ENCODE measurements at places on chromosomes 2 and 18.

DNA sequence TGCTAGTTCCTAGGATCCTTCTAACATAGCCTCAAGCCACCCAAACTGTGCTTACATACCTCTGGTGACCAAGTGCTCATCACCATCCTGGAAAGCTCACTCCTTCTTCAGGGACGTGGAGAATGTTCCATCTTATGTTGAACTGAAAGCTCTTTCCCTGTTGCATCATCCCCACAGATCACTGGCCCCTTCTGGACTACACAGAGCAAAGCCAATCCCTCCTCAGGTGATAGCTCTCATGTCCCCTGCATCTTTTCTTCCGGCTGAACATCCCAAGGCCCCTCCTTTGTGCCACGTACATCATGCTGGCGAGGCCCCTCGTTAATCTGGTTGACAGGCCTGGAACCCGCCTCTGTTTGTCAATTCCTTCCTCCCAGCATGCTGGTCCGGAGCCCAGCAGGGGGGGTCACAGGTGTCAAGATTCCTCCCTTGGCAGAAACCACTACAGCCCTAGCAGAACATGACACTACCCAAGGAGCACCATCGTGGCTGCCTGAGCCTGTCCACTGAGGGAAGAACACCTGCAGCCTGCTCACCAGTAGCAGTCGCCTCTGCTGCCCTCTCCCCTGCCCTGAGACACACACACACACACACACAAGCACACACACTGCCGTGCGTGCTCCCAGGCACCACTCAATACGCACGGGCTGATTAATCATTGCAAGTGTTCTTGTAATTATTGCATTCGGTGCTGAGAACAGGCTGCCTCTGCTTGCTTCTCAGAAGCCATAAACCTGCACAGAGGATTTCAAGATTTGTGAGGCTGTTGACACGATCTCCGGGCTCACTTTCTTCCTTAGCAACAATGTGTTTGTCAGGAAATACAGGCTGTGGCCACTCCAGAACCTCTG is 6.3 kb upstream of the KCNK3 start:
- H3K27ac ChIP-seq, result peak overlapping the region; percentile 43
- no peaks in the 10 kb centered on the region for H3K27me3 ChIP-seq
- DNase-seq, result peak; percentile 54
- H3K4me3 ChIP-seq, result no peak overlapping the region

DNA sequence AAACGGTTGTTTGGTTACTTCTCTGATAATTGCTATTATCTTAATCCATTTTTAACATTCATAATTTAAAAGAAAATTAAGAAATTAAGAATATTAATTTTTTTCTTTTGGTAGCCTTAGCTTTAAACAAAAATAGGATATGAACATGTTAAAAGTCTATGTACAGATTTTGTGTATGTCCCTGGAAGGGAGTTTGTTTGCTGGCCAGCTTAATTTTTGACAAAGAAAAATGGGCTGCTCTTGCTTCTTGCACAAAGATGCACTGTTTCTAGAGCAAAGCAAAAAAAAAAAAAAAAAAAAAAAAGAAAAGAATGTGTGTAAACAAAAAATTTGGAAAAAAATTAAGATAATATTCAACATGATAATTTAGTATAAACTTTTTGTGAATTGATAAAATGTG is 1.3 kb downstream of the RFTN2 start:
- H3K4me1 ChIP-seq, result no peaks in the 10 kb centered on the region
- no peaks in the 10 kb centered on the region for H3K36me3 ChIP-seq
- H3K27ac ChIP-seq, result no peak overlapping the region
- H3K4me3 ChIP-seq, result no peak overlapping the region
- no peaks in the 10 kb centered on the region for H3K27me3 ChIP-seq
- no peak for DNase-seq

- no peak overlapping the region for H3K27ac ChIP-seq
- H3K36me3 ChIP-seq, result no peaks in the 10 kb centered on the region
- DNase-seq, result no peak
- H3K27me3 ChIP-seq, result no peaks in the 10 kb centered on the region
- H3K4me1 ChIP-seq, result no peaks in the 10 kb centered on the region
- H3K4me3 ChIP-seq, result no peak overlapping the region
These were observed 16.0 kb upstream of the SNORC start for GRCh38 chr2:232854082-232854481.

DNA sequence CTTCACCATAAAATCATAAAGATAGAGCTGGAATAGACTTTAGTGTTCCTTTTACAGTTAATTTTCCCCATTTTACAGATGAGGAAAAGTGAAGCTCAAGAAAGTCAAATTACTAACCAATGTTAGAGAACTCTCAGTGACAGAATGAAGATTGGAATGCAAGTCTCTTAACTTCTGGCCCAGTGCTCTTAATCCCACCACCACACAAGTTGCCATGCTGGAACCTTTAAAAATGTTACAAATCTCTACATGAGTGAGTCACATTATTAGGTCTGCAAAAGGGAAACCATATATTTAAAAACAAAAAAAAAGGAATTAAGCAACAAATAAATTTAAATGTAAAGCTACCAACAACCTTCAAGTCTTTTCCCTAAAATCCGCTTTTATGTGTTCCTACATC is 3.5 kb downstream of the NCKAP1 start:
- H3K4me3 ChIP-seq, result no peak overlapping the region
- no peaks in the 10 kb centered on the region for H3K36me3 ChIP-seq
- no peak overlapping the region for H3K27ac ChIP-seq

GRCh38 chr2:219417374-219417773 is 803 bp upstream of the DES start:
- no peaks in the 10 kb centered on the region for H3K36me3 ChIP-seq
- no peak for DNase-seq
- no peak overlapping the region for H3K4me3 ChIP-seq
- peak overlapping the region; percentile 67 for H3K27ac ChIP-seq

GRCh38 chr2:28142386-28142785 is 250.3 kb upstream of the FOSL2 start:
- peaks cover 3% of the 10 kb centered on the region for H3K4me1 ChIP-seq
- no peak overlapping the region for H3K27ac ChIP-seq
- no peak overlapping the region for H3K4me3 ChIP-seq
- no peak for DNase-seq
- H3K27me3 ChIP-seq, result no peaks in the 10 kb centered on the region
- H3K36me3 ChIP-seq, result no peaks in the 10 kb centered on the region

DNA sequence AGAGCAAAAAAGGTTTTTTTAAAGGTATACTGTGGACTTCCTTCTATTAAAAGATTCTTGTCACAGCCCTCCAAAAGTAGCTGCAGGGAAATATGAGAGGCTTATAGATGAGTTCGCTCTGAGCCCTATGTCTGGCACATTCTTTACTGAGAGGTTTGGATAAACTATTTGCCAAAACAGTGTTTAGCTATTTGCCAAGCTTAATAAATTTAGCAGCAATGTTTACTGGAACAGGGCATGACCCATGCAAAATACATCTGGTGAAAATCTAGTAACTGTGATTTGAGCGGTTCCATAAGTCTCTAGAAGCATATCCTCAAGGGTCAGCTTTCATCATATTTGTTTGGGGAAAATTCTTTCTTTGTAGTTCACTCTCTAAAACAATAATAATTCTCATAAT is 1696.7 kb upstream of the PIK3C3 start:
- no peak for DNase-seq
- no peak overlapping the region for H3K27ac ChIP-seq
- no peak overlapping the region for H3K4me3 ChIP-seq
- no peaks in the 10 kb centered on the region for H3K4me1 ChIP-seq

DNA sequence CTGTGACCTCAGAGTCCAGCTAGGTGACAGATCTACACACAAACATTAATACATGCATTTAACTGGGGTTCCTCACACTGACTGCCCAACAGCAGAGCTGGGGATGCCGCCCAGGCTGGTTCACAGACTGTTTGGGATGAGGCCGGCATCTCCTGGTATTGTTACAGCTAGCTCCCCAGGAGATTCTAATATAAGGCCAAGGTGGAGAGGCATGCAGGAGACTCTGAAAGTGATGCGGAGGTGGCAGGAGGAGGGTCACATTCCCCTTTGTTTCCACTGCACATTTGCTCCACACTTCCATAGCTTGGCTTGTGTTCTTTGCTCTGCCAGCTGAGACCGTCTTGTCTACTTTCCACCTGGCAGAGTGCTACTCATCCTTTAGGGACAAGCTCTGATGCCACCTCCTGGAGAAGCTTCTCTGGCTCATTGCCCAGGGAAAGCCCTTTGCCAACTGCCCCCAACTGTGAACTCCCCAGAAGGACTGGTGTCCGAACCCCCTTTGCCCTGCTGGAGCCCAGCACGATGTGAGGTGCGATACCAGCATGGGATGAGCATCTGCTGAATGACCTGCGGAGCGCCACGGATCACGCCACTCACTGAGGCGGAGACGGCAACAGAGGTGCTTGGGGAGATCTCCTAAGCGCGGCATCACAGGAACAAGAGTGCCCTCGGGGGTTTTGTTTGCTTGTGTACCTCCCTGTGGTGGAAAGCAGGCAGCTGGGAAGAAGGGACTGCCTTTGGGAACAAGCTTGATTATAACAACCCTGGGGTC is 88.8 kb downstream of the UXS1 start:
- DNase-seq, result no peak
- no peaks in the 10 kb centered on the region for H3K4me1 ChIP-seq
- H3K27me3 ChIP-seq, result no peaks in the 10 kb centered on the region
- no peak overlapping the region for H3K27ac ChIP-seq
- no peaks in the 10 kb centered on the region for H3K36me3 ChIP-seq

GRCh38 chr2:122191331-122191730 is 435.9 kb downstream of the TSN start:
- no peak overlapping the region for H3K27ac ChIP-seq
- H3K4me3 ChIP-seq, result no peak overlapping the region
- H3K36me3 ChIP-seq, result no peaks in the 10 kb centered on the region

DNA sequence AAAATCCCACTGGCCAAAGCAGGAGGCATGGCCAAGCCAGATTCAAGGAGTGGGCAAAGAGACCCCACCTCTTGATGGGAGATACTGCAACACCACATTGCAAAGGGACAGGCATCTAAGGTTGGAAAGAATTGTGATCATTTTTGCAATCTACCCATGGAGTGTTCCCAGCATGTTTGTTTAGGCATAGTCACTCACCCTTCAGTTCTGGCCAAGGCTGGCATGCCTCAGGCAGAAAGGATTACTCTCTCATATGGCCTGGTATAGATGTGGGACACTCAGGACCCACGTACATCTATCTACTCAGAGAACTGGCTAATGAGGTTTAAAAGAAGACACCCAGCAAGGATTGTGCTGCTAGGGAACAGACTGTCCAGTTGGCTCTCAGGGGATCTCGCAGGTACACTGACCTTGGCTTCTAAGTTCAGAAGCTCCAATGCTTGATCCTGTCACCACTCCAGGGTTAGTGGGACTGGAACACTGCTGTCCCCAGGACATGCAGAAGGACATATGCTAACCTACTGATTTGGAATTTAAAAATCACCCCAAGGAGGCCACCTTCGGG is 183.7 kb downstream of the KLHL29 start:
- H3K4me1 ChIP-seq, result peaks cover 2% of the 10 kb centered on the region
- peak overlapping the region; percentile 25 for H3K27ac ChIP-seq
- H3K4me3 ChIP-seq, result no peak overlapping the region
- no peak for DNase-seq
- H3K27me3 ChIP-seq, result no peaks in the 10 kb centered on the region

GRCh38 chr2:19109518-19109917 is 248.9 kb downstream of the OSR1 start:
- no peak for DNase-seq
- no peaks in the 10 kb centered on the region for H3K36me3 ChIP-seq
- no peaks in the 10 kb centered on the region for H3K27me3 ChIP-seq
- H3K4me3 ChIP-seq, result no peak overlapping the region
- no peak overlapping the region for H3K27ac ChIP-seq

DNA sequence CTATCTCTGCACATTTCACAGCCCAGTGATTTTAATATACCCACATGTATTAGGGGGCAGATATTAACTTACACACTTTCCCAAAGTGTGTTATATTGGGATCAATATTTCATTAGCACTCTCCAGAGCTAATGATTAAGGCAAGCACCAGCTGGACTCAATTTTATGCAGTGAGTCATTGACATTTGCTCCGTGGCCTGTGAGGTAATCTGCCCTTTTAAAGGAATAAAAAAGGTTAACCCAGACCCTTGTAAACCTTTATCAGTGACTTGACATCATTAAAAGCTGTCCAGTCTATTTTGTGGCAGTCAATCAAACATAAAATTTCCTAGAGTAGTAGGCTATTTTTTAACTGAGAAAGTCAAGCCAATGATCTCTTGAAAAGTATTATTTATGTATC is 1870.4 kb upstream of the CELF4 start:
- no peaks in the 10 kb centered on the region for H3K4me1 ChIP-seq
- DNase-seq, result no peak
- H3K4me3 ChIP-seq, result no peak overlapping the region
- no peaks in the 10 kb centered on the region for H3K36me3 ChIP-seq
- H3K27me3 ChIP-seq, result no peaks in the 10 kb centered on the region
- H3K27ac ChIP-seq, result no peak overlapping the region

DNA sequence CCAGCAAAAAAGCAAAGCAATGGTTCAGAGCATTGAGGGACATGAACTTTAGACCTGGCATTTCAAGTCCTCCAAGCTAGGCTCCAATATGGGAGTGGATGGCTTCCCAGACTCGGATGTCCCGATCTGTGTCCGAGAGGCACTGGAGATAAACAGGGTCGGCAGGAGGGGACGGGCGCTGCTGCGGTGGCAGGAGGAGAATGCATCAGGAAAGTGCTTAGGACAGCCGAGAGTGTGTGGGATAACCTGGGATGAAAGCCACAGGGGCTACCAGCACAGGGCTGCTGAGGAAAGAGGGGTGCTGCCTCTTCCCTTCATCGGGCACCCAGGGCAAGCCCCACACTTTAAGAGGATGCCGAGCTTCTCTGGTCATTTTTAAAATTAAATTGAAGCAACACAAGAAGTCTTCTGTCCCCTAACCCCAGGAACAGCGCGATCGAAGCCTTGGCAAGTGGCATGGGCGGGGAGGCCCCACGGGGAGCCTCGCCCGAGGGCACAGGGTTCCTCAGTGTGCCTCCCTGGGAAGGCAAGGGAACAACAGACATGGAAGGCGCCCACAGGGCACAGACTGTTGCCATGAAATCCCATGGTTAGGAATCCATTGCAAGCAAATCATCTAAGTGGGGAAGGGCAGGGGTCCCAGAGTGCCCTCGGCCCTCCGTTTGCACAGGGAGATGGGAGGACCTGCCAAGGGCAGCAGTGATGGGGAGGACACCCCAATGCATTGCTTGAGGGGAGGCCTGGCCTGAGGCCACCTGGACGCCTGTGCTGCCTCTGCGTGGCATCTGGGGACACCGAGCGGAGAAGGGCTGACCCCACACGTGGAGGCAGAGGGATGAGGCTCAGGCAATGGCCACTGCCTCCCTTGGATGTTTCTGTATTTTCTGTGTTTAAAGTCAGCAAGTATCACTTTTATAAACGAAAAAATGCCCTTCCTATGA is 78.5 kb upstream of the GPC1 start:
- H3K4me3 ChIP-seq, result no peak overlapping the region
- no peaks in the 10 kb centered on the region for H3K4me1 ChIP-seq
- H3K27me3 ChIP-seq, result no peaks in the 10 kb centered on the region
- no peak for DNase-seq
- no peak overlapping the region for H3K27ac ChIP-seq

DNA sequence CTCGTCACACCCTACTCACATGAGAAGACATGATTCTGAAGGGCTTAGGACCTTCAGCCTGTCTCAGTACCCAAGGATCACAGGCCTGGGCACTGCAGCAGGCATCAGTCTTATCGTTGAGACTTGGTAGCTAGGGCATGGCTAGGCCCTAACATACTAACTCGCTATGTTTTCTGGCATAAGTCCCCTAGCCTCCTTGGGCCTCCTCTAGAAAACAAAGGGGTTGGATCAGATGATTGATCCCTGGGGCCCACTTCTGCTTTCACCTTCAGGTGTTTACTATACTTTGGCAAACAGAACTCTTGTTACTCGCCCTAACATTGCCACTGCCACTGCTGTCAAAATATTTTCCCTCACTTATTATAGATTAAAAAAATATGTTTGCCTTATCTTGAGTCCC is 44.2 kb downstream of the VSNL1 start:
- H3K27me3 ChIP-seq, result no peaks in the 10 kb centered on the region
- no peak overlapping the region for H3K27ac ChIP-seq
- no peak overlapping the region for H3K4me3 ChIP-seq
- DNase-seq, result no peak
- peaks cover 3% of the 10 kb centered on the region for H3K4me1 ChIP-seq
- H3K36me3 ChIP-seq, result no peaks in the 10 kb centered on the region

Data from prostate gland (tissue), 2 donors.